ENCODE measurements at places on chromosomes 7 and 10.

GRCh38 chr10:123240776-123241175 lies 86.6 kb downstream of the BUB3 start:
- no peak for DNase-seq

DNA sequence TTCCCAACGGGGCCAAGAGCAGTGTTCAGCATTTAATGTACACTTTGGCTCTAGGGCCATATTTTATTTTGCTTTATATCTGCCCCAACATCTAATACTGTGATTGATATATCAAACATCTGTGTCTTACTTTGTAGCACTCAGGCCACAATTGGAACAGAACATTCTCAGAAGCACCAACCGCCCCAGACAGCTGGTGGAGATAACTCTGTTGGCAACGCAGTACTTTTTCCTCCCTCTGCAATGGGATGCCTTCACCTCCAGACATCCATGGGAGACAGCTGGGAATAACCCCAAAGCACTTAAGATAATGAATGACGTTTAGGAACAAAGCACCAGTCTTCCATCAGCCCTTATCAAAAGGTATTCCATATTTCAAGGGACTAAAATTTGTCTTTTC lies 57.4 kb downstream of the PIP4K2A start:
- DNase-seq, result no peak

DNA sequence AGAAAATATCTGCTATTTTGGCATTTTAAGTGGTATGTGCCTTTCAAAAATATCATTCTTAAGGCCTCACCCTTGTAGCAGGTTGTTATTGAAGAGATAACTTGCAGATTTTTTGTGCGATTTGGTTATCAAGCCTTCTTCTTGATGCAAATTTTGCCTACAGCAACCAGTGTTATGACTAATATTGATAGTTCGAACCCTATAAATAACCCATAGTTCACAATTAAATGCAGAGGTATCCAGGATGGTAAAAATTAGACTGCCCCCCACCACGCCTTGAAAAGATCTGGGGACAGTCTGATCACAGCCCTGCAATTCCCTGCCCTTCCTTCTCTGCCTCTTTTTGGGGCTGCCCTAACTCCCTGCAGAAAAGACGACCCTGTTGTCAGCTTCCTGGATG lies 28.4 kb upstream of the RAPGEF5 start:
- no peak for DNase-seq

DNA sequence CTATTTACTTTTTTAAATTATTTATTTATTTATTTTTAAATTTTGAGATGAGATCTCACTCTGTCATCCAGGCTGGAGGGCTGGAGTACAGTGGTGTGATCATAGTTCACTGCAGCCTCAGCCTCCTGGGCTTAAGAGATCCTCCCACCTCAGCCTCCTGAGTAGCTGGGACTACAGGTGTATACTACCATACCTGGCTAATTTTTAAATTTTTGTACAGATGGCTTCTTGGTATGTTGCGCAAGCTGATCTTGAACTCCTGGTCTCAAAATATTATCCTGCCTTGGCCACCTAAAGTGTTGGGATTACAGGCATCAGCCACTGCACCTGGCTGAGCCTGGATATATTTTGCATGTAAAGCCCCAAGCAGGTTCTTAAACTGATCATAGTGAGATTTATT lies 7.6 kb downstream of the CHST12 start:
- no peak for DNase-seq

DNA sequence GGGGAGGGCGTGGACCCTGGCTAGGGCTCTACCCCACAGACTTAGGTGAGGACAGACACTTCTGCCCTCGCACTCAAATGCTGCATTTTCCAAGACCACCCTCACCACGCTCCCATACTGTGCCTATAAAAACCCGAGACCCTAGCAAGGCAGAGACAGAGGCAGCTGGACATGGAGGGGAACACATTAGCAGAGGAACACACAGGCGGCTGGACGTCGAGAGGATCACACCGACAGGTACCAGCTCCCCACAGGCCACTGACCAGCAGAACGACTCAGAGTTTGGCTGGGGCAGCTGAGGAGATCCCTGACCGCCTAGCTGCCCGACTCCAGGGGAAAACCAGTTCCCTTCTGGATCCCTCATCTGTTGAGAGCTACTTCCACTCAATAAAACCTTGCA lies 338.2 kb upstream of the SMIM30 start:
- no peak for DNase-seq

- no peak for DNase-seq
Observed at GRCh38 chr7:158944195-158944594, 87.8 kb downstream of the DYNC2I1 start.

GRCh38 chr10:25575343-25575742 lies 358.7 kb upstream of the MYO3A start:
- no peak for DNase-seq

GRCh38 chr10:53899463-53900160 lies 901.4 kb downstream of the PCDH15 start:
- no peak for DNase-seq

- no peak for DNase-seq
Observed at GRCh38 chr7:129643550-129644170, 32.1 kb downstream of the NRF1 start.
